Stimulated activated CD4-positive, alpha-beta T cell treated with anti-CD3 and anti-CD28 coated beads, TNF-alpha, amount 100 ng/mL, for 1 hour (primary cell): ENCODE measurements at places on chromosomes 7 and 10.

DNA sequence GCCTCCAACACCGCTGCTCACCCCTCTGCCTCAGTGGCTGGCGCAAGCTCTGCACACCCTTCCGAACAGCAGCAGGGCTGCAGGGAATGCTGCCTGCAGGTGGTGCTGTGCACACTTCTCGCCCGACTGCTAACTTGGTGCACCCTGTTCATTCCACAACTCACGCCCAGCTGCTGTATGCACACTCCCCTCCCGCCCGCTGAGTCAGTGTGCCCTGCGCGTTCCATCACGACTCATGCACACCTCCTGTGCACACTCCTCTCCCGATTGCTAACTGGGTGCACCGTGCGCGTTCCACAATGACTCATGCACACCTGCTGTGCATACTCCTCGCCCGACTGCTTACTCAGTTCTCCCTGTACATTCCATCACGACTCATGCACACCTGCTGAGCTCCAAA is 21.5 kb downstream of the ADARB2 start:
- no peak for DNase-seq

DNA sequence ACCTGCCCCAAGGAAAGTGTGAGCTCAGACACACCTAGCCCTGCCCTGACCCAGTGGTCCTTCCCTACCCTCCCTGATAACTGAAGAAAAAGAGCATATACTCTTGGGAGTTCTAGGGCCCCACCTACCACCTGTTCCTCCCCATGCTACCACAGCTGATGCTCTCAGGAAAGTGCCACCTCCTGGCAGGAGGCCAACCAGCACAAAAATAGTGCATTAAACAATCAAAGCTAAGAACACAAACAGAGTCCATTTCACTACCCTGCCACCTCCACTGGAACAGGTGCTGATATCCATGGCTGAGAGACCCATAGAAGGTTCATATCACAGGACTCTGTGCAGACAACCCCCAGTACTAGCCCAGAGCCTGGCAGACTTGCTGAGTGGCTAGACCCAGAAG is 288.6 kb upstream of the PHF14 start:
- DNase-seq: no peak

- DNase-seq: no peak
Measured at GRCh38 chr7:2516194-2516555, 3.4 kb upstream of the LFNG start.

DNA sequence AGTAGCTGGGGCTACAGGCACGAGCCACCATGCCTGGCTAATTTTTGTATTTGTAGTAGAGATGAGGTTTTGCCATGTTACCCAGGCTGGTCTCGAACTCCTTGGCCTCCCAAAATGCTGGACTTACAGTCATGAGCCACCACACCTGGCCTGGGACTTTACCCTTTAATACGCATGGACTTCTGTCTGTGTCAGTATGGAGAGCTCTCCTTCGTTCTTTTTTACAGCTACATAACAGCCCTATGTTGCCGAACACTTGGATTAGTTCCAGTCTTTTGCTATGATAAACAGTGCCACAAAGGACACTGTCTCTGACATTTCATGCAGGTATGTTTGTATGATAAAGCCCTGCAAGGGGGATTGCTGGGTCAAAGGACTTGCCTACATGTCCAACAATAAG is 10.9 kb upstream of the OAT start:
- DNase-seq: no peak

DNA sequence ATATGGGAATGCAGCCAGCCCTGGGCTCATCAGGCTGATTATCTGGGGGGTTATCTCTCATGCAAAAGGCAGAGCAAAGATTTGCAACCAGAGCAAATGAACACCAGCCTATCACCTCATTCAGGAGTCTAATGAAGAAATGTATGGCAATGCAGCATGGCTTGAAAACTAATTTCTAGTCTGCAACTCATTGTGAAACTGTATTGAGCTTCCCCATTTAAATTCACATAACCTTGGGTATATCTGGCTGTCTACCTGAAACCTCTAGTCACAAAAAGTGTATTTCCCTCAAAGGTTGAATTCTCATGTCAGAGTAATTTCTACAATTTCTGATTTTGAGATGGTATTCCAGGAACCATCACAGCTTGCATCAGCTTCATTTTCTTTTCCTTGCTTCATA is 240.0 kb downstream of the SDHAF3 start:
- DNase-seq: no peak

DNA sequence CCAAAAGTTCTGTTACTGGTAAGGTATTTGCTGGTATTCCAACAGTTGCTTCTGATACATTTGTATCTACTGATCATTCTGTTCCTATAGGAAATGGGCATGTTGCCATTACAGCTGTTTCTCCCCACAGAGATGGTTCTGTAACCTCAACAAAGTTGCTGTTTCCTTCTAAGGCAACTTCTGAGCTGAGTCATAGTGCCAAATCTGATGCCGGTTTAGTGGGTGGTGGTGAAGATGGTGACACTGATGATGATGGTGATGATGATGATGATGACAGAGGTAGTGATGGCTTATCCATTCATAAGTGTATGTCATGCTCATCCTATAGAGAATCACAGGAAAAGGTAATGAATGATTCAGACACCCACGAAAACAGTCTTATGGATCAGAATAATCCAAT is 131.0 kb downstream of the AASS start:
- DNase-seq: no peak

GRCh38 chr10:129871966-129872365 is 92.1 kb downstream of the EBF3 start:
- DNase-seq: no peak

- DNase-seq: no peak
Measured at GRCh38 chr10:132175907-132176581, 10.7 kb upstream of the DPYSL4 start.

GRCh38 chr7:14630048-14630447 is 272.5 kb downstream of the DGKB start:
- no peak for DNase-seq

DNA sequence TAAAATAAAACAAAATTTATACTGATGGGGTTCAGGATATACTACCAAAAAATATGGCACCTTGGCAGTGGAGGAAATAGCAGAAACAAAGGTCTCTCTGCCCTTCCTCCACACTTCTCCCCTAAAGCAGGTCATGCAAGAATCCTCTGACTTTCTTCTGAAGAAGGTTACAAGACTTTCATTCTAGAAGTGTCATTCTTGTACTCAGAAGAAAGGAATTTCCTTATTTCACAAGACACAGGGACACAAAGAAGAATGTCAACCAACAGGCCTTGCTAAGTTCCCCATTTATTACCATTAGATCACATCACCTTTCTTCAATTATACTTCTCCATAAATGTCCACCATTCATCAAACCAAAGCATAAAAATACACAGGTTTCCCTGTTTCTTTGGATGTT is 470.2 kb downstream of the PAXIP1 start:
- no peak for DNase-seq
